ENCODE measurements at places on chromosomes 7 and 10. TPM values are rescaled to one million over a fixed set of nuclear protein-coding genes. Genes with fewer than 3 reads are reported as not detected.

- DNase-seq = no peak
Measured at GRCh38 chr10:111705021-111705420, 478.5 kb downstream of the GPAM start.

- DNase-seq = no peak
Measured at GRCh38 chr10:80265740-80266512, 23.5 kb downstream of the MAT1A start.

The CLCN1 gene
- not detected for total RNA-seq

DNA sequence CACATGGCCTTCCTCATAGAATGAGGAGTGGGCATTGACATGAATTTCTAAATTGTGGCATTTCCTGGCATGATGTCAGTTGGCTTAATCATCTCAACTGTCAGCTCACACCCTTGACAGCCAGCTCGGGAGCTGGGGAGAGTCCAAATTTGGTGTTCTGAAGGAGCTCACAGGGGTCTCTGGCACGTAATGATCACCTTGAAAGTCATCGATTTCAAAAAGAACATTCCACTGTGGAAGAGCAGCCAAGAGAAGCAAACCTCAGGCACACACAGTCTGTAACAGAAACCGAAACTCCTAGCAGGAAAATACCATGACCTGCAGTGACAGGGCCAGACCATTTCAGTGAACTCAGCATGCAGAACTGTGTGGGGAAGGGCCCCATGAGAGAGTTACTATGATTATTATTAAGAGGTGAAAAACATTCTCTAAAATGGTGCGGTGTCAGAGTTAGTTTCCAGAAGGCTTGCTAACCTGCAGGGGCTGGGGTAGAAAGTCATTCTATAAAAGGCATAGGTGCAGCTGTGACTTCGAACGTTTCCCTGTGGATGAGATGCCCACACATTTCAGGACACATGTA is 26.4 kb upstream of the KLF6 start:
- peak; percentile 55 for DNase-seq

The PIK3AP1 gene
- total RNA-seq = 12.1 TPM

DNA sequence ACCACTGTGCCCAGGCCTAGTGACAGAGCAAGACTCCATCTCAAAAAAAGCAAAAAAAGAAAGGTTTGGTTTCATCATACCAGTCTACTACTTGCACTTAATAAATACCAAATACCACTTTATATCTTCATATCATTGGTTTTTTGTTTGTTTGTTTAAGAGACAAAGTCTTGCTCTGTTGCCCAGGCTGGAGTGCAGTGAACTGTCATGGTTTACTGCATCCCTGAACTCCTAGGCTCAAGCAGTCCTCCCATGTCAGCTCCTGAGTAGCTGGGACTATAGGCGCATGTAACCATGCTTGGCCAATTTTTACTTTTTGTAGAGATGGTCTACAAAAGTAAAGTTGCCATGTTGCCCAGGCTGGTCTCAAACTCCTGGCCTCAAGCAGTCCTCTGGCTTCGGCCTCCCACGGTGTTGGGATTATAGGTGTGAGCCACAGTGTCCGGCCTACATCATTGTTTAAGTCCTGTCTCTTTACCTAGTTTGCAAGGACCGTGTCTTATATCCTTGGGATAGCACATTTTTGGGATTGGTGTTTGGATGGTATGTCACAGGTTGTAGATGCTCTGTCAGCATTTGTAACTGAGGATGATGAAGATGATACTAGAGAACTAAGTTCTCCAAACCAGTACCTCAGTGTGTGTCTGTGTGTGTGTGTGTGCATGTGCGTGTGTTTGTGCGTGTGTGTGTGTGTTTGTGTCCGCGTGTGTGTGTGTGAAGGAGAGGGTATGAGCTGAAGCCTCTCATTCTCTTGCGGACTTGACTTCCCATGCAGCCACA is 9.3 kb downstream of the LMTK2 start:
- DNase-seq = no peak

The IGFBP1 gene
- total RNA-seq = 0.22 TPM

GRCh38 chr7:137948083-137948844 is 53.6 kb downstream of the CREB3L2 start:
- DNase-seq = no peak

- DNase-seq = no peak
Measured at GRCh38 chr7:23404546-23405239, 65.6 kb downstream of the IGF2BP3 start.

GRCh38 chr7:112144284-112145059 is 61.7 kb downstream of the DOCK4 start:
- DNase-seq = no peak

GRCh38 chr10:62048470-62048869 is 147.0 kb downstream of the ARID5B start:
- DNase-seq = no peak

The TMEM213 gene
- total RNA-seq = not detected

GRCh38 chr7:573933-574381 is 54.3 kb upstream of the PDGFA start:
- DNase-seq = no peak

The RTKN2 gene
- total RNA-seq = 20.2 TPM

- DNase-seq = no peak
Measured at GRCh38 chr10:120402147-120402766, 54.8 kb upstream of the PLPP4 start.
